NCI-H82 (cell line): ENCODE measurements at places on chromosomes 16 and 17.
A peak's percentile ranks its signal among the peaks of the same experiment; 100 is the strongest.

GRCh38 chr17:76781056-76781982, 43.4 kb downstream of the MFSD11 start:
- DNase-seq = peak; percentile 23

GRCh38 chr17:181245-182049, at the start of gene DOC2B:
Gene DOC2B (minus strand): TSS chr17:181650. CDS start chr17:181479, 171 bp downstream.
- DNase-seq = peak; percentile 82

DNA sequence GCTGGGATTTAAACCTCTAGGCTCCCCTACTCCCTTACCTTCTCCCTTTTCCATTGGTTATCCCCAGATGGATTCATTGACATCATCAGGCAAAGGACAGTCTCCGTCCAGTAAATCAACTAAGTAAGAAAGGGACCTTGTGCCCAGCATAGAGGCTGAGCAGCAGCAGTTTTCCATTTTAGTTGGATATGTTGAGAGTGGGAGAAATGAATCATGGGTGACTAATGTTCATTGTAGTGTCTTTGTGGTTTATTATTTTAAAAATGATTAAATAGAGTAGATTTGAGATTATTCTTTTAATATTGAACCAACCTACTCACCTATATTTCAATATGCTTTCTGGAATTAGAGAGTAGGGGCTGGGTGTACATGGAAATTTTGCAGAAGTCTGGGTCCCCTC, 99.4 kb upstream of the CACNG3 start:
- DNase-seq = no peak

DNA sequence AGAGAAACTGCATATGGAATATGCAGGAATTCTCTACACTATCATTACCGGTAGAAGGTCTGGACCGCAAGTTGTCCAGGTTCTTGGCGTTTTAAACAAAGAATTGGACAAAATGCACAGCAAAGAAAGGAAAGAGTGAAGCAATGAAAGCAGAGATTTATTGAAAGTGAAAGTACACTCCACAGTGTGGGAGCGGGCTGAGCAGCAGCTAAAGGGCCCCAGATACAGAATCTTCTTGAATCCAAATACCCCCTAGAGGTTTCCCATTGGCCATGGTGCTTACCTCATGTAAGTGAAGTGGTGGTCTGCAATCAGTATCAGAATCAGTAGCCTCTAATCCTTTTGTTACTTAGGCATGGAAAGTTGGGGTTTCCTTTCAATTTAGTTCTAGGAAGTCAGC, 178.5 kb upstream of the IRX3 start:
- DNase-seq = no peak

DNA sequence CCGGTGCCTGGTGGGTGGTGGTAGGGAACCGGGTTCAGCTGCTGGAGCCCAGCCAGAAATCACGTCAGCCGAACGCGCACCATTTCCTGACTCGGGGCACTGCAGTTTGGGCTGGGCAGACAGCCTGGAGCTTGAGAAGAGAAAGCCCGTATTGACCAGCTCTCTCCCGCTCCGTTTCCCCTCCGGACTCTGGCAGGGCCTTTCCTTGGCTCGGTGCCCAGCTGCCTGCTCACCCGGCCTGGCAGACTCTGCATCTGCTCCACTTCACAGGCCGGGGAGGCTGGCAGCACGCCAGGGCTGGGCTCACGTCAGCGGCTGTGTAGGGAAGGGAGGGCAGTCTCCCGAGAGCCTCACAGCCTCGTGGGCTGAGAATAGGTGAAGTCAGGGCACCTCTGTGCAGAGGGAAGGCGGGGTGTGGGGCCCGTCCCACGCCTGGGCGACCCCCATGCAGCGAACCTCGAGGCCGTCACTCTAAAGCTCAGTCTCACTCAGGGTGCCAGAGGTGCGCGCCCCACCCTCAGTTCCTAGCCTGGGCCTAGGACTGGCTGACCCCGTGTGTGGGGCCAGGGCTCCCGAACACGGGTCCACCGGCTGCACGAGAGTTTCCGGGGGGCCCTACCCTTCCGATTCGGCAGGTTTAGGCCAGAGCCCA, 59.1 kb downstream of the OR1D5 start:
- DNase-seq = peak; percentile 97

DNA sequence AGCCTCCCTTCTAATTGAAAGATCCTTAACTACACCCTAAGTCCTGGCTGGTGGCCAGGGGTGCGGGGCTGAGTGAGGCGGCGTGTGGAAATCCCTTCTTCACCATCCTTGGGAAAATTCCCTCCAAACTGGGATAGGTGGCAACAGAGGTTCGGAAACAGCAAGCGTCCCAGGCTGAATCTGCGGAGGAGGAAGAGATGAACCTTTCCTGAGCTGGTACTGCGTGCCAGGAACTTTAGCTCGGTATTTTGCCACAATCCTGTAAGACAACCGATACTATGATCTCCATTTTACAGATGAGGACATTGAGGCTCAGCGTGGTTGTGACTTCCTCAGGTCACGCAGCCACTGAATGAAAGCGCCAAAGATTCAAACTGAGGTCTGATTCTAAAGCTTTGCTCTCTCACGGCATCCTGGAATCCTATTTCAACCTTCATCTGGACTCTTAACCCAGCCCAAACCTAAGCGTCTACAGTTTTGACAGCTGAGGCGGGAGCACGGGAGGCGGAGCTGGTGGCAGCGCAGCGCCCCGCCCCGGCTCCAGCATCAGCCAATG, 583 bp upstream of the CYLD start:
- DNase-seq = peak; percentile 36

DNA sequence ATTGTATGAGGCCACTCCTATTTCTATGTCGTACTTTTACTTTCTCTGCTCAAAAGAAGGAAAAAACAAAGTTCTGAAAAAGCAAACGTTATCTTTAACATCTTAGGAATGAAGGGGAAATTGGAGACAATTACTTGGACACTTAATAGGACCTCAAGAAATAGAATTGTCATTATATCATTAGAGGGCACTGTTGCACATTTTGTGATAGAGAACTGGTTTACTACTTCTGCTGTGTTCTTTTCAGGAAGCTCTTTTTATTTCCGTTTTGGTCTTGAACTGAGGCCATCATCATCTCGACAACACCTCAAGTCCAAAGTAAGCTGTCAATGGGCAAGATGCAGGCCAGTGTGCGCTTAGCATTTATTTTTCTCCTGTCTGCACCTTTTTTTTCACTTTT, 14.6 kb downstream of the COG4 start:
- DNase-seq = no peak

DNA sequence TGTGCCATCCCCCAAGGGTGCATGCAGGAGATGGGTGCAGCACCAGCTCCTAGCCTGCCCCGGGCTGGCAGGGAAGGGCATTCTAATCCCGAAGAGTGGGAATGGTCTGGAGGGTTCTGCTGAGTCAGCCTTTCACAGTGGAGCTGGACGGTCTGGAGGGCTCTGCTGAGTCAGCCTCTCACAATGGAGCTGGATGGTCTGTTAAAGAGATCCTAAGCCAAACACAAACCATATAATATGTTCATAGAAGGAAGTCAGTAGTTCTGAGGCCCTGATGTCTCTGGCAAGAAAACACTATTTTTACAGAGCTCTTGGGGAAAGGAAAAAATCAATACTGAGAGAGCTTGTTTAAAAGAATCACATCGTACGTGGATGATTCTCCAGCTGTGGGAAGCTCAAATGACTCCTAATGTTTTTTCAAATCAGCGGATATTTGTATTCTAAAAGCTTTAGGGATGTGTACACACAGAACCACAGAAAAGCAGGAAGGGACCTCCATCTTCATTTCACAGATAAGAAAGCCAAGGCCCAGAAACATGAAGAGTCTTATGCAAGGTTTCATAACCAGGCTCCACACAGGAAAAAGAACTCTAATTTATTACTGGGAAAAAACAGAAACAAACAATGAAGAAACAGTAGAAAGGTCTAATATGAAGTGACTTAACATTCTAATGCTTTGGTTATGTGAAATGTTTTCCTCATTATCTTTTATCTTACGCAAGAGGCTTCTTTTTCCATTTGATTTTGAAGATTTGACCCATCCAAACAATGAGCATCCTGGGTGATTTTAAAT, 176.3 kb downstream of the VPS53 start:
- DNase-seq = no peak

DNA sequence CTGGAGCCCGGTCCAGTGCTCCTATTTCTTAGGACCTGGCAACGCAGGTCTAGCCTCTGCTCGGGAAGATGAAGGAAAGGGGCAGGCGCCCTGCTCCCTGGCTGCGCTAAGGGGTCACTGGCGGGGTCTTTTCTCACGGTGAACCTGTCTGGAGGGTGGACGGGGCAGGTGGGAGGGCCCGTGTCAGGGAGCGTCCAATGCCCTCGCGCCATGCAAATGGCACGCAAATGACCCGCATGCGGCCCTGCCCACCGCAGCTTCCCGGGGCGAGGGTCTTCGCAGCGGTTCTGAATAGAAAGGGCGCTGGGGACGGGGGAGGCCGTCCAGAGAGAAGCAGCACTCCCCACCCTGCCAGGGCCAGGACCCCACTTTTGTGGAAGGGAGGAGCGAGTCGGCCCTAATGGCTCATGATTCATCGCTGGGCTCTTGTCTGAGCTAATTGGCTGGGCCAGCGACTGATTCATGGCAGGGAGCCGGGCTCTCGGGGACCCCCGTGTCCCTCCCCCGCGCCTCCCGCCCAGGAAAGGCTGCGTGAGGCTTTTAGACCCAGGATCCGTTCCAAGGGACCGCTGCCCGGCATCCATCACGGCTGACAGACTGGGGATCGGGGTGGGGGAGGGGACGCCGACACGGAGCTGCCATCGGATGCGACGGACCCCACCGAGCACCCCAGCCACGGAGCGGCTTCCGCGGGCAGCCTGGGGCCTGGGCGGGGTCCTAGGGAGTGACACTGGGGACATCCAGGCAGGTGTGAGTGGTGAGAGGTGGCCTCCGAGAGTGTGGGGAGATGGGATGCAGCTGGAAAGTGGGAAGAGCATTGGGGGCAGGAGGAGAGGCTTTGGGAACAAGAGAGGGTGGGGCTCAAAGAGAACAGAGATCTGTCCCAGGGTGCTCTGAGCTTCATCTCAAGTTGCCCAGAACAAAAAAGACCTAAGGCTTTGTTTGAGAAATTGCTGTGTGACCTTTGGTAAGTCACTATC, 25.0 kb upstream of the NGFR start:
- peak; percentile 45 for DNase-seq

DNA sequence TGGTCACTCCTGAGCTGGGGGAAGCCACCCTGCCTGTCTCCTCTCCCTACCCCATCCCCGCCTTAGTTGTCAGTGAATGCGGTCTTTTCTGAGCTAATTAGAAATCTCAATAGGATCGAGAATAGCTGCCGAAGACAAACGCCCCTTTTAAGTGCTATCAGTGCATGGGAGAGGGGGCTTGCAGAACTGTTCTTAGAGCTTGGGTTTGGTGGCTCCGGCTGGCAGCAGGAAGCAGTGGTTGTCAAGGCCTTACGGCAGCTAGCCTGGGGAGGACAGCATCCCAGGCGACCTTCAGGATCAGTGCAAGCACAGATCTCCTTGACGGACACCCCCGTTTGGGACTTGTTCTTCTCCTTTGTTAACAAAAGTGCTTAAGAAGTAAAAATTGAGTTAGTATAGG, 195.1 kb downstream of the CCDC182 start:
- peak; percentile 73 for DNase-seq

- no peak for DNase-seq
Measured at GRCh38 chr17:15154618-15155017, 110.5 kb downstream of the PMP22 start.

GRCh38 chr17:28347261-28347891, 10.0 kb downstream of the POLDIP2 start:
- no peak for DNase-seq

DNA sequence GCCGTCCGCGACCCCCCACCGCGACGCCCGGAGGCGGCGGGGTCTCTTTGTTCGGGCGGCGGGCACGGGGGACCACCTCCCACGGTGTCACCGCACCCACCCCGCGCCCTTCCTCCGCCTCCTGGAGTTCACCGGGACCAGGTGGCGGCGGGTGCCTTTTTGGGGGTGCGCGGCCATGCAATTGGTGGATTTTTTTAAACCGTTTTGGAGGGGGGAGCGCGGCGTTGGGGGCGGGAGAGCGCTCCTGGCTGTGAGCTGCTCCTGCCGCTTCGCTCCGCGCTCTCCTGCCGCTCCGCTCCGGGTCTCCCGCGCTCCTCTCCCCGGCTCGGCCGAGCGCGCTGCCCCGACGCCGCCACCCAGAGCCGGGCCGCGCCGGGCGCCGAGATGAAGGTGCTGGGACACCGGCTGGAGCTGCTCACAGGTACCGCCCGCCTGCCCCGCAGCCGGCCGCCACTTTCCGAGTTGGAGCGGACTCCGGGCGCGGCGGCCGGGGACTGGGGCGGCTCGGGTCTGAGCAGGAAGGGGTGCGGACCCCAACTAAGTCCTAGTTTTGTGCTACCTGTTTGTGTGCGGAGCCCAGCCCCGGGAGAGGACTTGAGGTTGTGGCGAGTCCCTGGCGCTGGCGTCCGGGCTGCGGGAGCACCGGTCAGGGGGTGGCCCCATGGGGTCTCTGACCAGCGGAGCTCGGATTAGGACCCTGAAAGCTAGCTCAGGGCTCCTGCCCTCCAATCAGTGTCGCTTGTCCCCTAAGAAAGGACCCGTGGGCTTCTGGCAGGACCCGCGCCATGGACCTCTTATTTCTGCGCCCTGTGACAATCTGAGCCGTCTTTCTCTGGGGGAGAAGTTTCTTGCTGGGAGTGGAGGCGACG, 35.7 kb upstream of the NDRG4 start:
- DNase-seq = peak; percentile 58

DNA sequence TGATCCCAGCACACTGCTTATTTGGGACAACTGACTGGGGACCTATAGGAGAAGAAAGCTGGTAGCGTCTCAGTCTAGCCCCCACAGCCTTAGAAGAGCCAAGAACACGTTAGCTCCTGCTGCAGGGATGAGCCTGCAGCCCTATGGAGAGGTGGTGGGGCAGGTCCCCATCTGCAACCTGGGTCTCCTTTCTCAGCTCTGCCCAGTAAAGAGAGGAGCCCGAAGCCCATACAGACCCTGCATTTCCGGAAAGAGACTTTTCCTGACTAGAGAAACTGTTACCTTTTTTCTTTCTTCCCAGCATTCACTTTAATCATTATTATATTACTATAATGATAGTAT, 788 bp downstream of the METTL22 start:
- no peak for DNase-seq

DNA sequence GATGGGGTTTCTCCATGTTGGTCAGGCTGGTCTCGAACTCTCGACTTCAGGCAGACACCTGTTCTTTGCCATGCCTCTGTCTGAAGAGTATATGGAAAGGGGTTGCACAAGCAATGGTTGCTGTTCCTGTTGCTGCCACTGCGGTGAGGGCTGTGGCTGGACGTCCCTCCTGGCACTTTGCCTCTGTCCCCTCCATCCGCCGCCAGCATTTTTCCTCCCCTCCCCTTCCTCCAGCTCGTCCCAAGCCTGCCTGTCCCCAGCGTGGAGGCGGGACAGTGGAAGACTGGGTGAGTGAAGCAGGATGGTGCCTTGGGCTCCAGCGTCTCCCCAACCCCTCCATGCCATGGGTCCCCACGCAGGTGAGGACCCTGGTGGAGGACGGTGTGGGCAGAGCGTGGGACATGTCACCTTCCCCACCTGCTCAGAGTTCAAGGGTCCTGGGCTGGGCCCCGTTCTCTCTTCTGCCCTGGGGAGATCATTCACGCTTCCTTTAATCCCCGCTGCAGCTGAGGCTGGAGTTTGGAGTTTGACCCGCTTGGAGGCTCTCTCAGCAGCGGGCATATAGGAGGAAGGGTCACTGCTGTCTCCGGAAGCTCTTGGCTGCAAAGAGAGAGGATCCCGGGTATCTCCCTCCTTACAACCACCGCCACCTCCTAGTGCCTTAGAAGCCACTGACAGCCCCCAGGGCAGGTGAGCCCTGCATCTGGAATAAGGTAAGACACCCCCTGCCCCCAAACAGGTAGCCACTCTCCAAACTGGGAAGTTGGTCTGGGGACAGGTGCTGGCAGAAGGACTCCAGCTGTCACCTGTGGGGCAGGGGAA, at the start of gene SLC5A11:
SLC5A11 (plus strand) TSS at position 238 of the 822 bp plus-strand sequence. CDS start 12,681 bp downstream, outside the sequence.
- DNase-seq = no peak

GRCh38 chr17:74059479-74060240, 143.8 kb upstream of the RPL38 start:
- DNase-seq = peak; percentile 26

- peak; percentile 5 for DNase-seq
Measured at GRCh38 chr16:63244631-63245030, 1208.4 kb upstream of the CDH8 start.
